CD4-positive, alpha-beta T cell (primary cell): ENCODE measurements at places on chromosomes 13 and 19.

- no peak for DNase-seq
These were observed 352.2 kb upstream of the OBI1 start for GRCh38 chr13:79011179-79011578.

DNA sequence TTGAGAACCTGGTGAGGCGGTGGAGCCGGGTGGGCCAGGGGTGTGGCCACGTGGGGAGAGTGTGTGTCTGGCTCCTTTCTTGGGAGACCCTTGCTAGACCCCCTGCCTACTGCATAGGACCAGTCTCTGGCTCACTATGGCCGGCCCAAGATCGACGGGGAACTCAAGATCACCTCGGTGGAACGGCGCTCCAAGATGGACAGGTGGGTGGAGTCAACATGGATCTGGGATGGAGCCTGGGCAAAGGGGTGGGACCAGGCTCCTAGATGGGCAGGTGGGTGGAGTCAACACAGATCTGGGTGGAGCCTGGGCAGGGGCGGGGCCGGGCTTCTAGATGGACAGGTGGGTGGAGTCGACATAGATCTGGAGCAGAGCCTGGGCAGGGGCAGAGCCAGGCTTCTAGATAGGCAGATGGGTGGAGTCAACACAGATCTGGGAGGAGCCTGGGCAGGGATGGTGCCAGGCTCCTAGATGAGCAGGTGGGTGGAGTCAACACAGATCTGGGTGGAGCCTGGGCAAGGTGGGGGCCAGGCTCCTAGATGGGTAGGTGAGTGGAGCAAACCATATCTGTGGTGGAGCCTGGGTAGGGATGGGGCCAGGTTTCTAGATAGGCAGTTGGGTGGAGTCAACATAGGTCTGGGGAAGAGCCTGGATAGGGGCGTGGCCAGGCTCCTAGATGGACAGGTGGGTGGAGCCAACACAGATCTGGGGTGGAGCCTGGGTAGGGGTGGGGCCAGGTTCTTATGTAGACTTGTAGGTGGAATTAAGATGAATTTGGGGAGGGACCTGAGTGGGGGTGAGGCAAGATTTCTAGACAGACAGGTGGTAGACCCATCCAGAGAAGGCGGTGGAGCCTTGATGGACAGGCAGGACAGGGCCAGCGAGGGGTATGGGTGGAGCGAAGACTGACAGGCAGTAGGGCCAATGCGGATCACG, 56.5 kb downstream of the VAV1 start:
- DNase-seq: peak; percentile 9

GRCh38 chr13:49098771-49099512, 121.2 kb upstream of the MLNR start:
- DNase-seq: no peak

- no peak for DNase-seq
These were observed 114.4 kb upstream of the IRS2 start for GRCh38 chr13:109900741-109901140.

GRCh38 chr19:11331502-11331901, 8.0 kb downstream of the RAB3D start:
- no peak for DNase-seq

- no peak for DNase-seq
These were observed 108.0 kb downstream of the TBC1D4 start for GRCh38 chr13:75373988-75374387.

- no peak for DNase-seq
These were observed 112.3 kb downstream of the COL4A2 start for GRCh38 chr13:110419381-110419791.

- DNase-seq: no peak
These were observed 17.8 kb downstream of the BIVM start for GRCh38 chr13:102816708-102817107.

DNA sequence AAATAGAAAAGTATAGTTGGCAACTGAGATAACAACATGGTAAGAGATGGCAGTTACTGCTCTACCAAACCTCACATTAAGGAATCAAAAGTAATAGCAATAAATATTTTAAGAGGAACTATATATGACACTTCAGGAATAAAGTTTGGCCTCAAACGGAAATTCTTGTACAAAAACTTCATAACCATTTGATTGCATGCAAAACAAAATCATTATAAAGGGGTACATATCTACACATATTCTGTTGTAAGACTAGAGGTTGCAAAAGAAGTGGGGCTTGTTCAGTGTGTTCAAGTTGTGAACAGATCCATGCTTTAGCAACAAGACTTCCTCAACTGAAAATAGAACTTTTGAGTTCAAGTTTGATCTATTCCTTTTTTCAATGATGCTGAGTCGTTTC, 133.5 kb upstream of the MIR17HG start:
- no peak for DNase-seq
